ENCODE measurements at places on chromosomes 16 and 17.

GRCh38 chr17:73684183-73684582 is 39.9 kb upstream of the SDK2 start:
- no peak for DNase-seq

DNA sequence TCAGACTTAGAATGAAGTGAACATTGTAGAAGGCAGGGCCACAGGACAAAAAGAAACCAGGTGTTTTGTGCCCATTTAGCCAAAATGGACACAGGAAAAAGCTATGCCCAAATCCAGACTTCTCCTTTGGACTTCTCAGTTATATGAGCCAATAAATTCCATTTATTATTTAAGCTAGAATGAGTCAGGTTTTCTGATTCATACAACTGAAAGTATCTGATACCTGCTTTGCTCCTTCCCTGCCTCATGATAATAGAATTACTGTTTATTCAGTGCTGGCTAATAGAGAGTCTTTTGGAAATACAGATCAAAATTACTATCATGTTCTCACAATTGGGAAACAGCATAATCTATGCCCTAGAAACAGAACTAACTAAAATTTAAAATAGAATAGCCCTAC is 8.7 kb upstream of the CPD start:
- no peak for DNase-seq

DNA sequence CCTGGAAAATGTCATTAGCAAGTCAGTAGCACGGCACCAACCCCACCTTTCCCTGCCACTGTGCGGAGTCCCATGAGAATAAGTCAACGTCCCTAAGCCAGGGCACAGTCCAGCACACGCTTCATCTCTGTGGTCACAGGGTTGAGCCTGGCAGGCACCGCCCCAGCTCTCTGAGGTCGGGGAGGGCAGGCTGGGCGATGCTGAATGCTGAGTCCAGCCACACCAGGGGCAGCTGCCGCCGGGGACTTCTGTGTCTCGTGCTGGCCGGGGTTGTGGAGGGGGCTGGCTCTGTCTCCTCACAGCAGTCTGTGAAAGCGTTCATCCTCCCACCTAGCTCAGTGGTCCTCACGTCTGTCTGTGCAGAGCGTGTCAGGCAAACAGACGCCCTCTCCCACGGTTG is 53.2 kb downstream of the BANP start:
- DNase-seq = no peak

- no peak for DNase-seq
Observed at GRCh38 chr17:62882284-62882683, 74.2 kb upstream of the MARCHF10 start.

DNA sequence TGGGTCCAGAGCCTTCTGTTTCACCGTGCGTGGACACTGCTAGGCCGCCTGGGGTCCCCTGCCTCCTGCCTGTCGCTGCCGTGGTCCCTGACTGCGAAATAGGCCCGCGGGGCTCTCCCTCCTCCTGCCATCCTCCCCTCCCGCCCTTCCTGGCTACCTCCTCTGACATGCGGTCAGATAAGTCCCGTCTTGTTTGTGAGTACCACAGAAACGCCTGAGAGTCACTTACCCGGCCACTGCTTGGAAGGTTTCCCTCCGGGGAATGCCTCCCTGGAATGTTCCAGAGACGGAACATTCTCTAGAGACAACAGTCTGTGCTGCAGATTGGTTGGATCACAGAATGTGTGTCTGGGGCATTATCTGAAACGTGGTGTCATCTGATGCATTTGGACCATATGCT is 22.7 kb downstream of the CIBAR2 start:
- DNase-seq = no peak

GRCh38 chr17:46212634-46213435 is 19.6 kb upstream of the KANSL1 start:
- DNase-seq = peak; percentile 25

DNA sequence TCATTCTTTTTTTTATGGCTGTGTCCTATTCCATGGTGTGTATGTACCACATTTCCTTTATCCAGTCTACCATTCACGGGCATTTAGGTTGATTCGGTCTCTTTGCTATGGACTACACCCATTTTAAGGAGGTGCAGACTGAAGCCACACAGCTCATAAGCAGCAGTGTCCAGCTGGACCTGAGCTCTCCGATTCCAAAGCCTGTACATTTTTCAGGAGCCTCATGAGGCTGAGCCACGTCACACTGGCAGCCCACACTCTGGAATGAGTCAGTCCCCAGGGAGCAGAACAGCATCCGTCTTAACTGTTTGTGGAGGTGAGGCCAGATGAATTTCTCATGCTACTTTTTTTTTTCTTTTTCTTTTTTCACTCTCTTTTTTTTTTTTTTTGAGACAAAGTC is 116.1 kb downstream of the C16orf95 start:
- no peak for DNase-seq

- DNase-seq = no peak
Observed at GRCh38 chr16:57627184-57627871, 1.1 kb upstream of the ADGRG1 start.

GRCh38 chr17:49595980-49596379 is 20.3 kb downstream of the NXPH3 start:
- DNase-seq = no peak

- no peak for DNase-seq
Observed at GRCh38 chr17:40356990-40357881, 7.3 kb downstream of the GJD3 start.

DNA sequence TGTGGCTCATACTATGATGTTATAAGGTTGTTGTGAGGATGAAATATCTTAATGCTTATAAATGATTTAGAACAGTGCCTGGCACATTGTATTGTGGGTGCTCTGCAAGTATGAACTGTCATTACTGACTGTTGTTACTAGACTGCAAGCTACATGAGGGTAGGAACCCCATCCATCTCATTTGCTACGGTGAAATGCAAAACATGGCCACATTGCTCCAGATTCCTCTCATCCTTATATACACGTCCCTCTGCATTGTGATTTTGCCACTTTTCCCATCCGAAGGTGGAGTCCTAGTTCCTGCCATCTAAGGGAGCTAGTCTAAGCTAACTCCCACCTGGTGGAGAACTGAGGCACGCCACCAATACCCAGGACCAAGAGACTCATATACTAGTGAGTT is 29.8 kb downstream of the HSBP1 start:
- DNase-seq = no peak

DNA sequence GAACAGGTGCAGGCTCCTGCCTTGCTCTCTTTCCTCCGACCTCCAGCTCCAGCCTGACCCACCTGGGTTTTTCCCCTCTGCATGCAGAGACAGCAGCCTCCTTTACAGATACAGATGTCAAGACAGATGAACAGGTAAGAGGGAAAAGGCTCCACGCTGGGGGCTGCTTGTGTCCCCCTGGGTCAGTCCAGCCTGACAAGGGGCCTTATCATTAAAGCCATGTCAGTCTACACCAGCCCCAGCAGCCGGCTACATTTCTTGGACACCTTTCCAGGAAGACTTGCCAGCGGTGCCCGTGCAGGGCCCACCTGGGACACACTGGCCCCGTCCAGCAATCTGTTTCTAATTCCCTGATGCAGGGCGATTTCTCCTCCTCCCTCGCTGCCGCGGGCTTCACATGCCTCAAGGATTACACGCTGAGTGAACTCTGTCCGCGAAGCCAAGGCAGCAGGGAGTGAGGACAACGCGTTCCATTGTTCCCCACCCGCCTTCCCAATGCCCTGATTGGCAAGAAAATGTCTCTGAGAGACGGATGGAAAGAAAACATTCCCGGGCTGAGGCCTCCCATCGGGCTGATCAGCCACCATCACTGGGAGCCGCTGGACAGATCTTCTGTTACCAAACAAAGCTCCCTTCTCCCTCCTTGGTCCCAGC is 184.7 kb downstream of the C16orf95 start:
- no peak for DNase-seq

DNA sequence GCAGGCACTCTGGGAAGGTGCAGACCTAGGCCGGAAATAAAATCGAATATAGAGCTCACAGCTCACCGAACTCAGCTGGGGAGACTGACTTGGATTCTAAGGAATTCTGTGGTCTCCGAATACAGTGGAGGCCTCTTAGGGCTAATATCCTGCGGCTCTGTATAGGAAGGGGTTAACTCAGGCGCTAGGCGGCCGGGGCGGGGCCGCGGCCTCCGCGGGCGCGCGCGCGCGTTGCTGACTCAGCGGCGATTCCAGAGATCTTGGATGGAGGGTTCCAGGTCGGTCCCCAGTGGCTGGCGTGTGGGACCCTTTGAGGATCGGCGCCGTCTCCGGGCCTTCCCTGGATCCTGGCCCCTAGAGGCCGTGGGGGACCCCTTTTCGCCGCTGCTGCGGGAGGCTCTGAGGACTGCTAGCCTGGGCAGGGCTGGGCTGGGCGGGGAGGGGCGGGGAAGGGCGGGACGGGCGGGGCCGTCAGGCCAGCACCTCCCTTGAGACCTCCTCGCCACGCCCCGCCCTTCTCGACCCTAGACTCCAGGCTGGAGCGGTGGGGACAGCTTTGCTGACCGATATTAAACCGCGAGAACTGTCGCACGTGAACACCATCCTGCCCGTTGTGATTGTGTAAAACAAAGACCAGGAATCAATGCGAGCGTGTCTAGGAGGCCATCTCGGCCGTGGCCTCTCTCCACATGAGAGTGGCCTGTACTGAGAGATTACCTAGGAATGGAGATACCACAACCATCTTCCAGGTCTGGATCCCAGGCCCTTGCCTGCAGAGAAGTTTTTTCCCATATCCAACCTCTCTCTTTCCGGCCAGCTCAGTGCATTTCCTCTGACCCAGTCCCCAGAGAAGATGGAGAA is 1.4 kb upstream of the PLEKHH3 start:
- DNase-seq = peak; percentile 64

DNA sequence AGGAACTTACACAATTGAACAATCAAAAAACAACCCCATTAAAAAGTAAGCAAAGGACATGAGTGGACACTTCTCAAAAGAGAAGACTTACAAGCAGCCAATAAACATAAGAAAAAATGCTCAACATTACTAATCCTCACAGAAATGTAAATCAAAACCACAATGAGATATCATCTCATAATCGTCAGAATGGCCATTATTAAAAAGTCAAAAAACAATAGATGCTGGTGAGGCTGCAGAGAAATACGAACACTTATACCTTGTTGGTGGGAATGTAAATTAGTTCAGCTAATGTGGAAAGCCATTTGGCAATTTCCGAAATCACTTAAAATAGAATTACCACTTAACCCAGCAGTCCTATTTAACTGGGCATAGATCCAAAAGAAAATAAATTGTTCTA is 301.9 kb upstream of the KCNJ16 start:
- DNase-seq = no peak

- DNase-seq = no peak
Observed at GRCh38 chr16:73385696-73386095, 337.8 kb upstream of the ZFHX3 start.

- DNase-seq = no peak
Observed at GRCh38 chr17:50576864-50577263, 16.3 kb downstream of the CACNA1G start.

GRCh38 chr16:4599037-4599436 is 15.7 kb downstream of the UBALD1 start:
- DNase-seq = no peak

DNA sequence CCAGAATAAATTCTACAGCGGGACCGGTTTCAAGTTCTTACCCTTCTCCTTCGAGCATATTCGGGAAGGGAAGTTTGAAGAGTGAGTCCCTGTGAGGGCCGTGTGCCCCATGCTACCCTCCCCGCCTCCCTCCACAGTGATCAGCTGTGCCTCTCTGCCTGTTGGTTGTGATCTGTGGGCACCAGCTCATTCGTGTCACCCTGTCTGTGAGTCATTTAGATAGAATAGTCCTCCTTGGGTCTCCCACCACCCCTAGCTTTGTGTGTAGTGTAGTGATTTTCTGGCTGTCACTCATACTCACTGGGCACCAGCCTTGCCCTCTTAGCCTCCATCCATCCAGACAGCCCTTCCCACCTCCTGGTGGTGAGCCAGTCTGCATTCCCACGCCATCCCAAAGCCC is 15.0 kb upstream of the NAGLU start:
- DNase-seq = no peak

DNA sequence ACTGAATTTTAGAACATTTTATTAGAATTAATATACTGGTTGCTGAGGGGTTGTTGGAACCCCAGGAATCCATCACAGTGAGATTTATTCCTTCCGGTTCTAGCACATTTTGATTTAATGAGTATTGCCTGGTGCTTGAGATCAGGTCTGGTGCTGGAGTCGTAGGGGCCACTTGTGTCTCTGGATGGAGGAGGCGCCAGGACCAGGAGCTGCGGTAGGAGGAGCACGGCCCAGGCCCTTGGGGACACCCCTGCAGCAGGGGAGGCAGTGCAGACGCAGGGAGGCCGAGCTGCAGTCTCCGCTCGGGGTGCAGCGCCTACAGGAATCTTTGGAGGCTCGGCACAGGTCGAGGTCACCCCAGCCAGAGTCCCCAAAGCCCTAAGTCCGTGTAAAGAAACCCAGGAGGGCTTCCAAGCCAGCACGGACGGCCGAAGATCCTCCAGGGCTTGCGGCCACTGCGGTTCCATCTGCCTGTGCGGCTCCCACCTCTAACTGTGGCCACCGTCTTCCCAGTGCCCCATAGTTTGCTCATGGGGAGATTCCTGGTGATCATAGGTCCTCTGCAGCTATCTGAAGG is 66.2 kb upstream of the CREBBP start:
- no peak for DNase-seq

DNA sequence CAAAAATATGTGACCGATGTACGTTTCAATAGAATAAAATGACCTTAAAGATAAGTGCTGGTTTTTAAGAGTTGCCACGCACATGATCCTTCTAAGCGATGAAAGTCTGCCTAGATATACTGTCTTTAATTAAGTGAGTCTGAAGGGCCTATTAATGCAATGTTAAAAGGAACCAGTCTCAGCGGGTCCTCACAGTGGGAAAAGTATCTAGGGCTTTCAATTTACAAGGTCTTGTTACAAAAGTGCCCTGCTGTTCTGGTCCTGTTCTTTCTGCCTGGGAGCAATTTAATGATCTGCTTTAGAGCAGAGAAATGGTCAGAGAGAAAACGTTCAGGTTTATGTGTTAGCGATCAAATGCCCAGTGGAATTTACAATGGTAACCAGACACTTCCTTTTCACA is 864.0 kb downstream of the KCNJ2 start:
- DNase-seq = no peak

- DNase-seq = no peak
Observed at GRCh38 chr17:61984821-61985220, 57.0 kb upstream of the INTS2 start.
